ENCODE measurements at places on chromosomes 2 and 18.

GRCh38 chr2:169513926-169514325 is 4.4 kb downstream of the KLHL41 start:
- no peak for DNase-seq

DNA sequence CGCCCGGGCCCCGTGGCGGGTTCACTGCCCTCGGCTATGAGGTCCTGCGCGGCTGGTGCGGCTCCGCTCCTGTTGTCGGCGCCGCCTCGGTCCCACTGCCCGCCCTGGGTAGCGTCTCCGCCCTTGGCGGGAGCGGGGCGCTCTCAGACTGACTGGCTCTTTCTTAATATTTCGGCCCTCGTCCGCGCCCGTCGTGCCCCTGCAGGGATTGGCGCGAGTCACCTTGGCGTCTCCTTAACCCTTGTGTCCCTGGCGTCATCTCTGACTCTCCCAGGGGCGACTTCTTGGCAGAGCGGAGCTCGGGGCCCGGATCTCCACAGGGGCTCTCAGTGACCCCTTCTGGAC is 1.3 kb downstream of the PTMA start:
- DNase-seq = peak; percentile 61

DNA sequence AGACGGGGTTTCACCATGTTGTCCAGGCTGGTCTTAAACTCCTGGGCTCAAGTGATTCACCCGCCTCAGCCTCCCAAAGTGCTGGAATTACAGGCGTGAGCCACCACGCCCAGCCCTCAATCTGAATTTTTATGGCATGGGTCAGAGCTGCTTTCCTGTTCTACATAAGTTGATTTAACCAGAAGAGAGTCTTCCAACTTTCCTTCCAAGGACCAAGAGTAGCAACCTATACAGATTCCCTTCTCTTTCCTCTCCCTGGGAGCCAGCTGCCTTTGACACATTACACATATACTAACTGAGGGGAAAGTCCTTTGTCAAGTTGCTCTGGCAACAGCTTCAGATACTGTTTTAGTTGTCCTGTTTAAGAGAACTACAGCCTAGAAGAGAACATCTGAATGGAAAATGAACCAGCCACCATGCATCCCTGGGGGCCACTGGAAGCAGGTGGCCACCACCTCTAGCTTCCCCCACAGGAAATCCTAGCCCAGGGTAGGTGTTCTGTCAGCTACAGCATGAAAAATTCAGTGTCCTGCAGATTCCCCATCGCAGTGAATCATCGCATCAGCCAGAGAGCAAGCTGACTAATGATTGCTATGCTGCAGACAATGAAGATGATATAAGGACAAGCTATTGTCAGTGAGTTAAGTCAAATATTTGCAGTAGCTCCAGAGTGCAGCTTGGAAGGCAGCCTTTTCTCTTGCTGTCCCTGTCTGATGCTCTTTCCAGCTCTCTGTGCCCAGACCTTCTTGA is 62.9 kb downstream of the POMC start:
- DNase-seq = peak; percentile 26

- no peak for DNase-seq
Observed at GRCh38 chr2:34808426-34808825, 1209.3 kb upstream of the FAM98A start.

DNA sequence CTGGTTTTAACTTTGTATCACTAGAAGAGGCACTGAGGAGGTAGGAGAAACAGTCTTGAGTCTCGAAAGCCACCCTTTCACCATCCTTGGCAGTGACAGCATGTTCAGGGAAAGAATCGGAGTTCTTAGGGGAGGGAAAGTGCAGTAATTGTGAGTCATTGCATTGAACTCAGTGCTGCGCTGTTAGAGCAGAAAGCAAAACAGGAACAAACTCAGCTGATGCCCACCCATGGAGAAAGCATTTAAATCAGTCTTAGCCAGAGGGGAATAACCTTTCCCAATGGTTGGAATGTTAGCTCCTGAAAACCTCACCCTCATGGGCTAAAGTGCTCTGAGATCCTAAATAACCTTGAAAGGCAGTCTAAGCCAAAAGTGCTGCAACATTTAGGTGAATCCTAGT is 845.6 kb upstream of the CNTNAP5 start:
- no peak for DNase-seq

DNA sequence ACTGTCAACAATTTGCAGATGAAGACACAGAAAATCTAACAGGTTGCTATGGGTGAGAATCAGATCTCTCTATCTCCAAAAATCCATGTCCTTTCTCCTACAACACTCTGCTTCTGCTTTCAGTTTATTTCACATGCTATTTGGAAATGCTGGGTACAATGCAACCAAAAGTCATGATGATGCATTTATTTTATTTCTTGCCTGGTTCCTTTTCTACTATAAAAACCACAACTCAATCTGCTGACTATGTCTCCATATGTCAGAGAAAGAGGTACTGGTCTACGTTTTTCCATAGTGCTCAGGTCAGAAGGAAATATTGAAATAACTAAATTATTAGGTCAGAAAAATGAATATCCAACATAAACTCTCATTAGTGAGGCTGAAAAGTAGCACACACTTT is 20.5 kb downstream of the RAD51AP2 start:
- no peak for DNase-seq

DNA sequence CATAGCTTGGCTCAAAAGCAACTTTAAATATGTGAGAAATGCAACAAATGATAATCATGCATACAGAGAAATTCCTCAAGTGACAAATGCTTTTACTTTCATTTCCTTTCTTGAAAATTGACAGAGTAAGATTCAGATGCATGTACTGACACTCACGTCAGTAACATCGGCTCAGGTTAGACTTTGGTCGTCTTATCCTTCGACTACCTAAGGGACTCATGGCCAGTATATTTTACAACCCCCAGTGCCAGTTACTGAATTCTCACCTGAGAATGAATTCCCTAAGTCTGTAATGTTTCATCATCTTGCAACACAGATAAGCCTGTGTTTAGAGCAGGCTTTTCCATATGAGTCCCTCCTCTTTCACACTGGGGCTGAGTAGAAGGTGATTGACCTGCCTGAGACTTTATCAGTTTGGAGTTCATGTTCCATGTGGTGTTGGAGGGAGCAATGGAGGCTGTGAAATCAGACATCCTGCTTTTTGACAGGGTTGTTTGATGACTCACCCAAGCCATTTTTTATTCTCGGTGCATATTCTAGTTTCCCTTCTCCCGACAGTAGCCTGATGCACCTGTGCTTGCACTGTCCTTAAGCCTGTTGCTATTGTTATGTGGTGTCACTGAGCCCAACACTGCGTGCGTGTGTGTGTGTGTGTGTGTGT is 30.5 kb upstream of the ATP8B1 start:
- peak; percentile 75 for DNase-seq

DNA sequence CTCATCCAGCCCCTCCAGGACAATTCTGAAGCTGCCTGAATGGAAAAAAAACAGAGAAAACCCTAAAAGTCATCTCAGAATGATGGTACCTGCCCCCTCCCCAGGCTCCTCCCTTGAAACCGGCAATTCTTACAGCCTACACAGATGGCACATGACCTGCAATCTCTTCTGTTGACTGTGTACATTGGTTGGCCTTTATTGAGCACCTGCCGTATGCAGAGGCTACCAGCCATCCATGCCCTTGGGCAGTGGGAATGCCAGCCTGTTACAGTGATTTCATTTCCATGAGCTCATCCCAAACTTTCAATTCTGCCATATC is 57.1 kb downstream of the EMX1 start:
- no peak for DNase-seq

DNA sequence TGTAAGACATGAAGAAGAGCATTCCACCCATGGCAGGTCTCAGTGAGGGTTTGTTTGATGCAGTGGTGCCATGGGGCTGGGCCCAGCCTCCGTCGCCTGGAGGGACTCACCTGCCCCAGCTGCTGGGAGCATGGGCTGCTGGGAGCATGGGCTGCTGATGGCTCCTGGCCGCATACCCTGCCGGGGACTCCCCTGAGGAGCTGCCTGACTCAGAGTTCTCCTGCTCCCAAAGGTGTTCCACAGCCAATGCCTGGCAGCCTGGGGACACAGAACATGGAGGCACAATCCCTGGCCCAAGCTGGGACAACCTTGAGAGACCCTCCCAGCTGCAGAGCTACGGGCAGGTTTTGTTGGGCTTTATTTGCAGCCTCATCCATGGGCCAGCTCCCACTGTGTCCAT is 108.4 kb downstream of the COPS8 start:
- no peak for DNase-seq

DNA sequence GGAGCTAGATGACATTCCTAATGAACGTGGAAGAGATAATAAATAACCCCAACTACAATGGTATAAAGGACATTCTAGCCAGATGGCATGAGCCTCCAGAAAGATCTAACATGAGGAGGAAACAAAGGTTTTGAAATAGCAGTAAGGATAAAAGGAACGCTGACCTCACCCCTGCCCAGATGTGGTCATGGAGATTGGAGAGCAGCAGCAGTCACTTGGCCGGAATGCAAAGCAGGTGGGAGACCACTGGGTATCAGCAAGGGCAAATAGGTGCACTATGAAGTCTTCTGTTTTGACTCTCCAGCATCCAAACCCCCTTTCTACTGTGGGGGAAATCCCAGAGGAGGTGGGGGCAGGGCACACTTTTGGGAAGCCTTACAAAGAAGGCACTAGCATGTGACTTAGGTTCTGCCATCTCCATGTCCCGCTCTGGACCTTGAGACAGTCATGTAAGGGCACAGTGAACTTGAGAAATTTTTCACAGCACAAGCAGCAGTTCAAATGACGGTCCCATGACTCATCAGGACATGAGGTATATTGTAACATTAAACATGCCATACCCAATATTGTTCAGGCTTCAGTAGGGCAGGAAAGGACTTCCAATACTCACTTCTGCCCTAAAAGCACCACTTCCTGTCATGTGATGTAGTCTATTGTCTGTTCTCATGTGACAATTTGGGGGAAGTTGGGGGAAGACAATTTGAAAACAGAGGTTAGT is 55.2 kb downstream of the METTL4 start:
- peak; percentile 35 for DNase-seq

DNA sequence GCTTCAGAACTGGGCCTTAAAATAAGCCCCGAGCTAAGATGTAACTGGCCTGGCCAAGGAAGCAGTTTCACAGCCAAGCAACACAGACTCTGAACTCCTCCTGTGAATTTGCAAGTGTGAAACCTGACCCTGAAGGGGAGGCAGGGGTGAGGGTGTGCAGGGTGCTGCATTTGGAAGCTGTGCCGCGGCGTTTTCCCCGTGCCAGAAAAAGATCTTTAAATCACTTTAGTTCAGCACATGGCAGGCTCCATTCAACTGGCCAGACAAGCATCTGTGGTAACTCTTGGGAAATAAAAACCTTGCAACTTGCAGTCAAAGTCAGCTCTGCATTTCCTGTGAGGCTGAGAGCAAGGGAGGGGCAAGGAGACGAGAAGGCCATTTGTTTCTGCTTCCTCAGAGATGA is 209.3 kb upstream of the SOX11 start:
- peak; percentile 34 for DNase-seq

DNA sequence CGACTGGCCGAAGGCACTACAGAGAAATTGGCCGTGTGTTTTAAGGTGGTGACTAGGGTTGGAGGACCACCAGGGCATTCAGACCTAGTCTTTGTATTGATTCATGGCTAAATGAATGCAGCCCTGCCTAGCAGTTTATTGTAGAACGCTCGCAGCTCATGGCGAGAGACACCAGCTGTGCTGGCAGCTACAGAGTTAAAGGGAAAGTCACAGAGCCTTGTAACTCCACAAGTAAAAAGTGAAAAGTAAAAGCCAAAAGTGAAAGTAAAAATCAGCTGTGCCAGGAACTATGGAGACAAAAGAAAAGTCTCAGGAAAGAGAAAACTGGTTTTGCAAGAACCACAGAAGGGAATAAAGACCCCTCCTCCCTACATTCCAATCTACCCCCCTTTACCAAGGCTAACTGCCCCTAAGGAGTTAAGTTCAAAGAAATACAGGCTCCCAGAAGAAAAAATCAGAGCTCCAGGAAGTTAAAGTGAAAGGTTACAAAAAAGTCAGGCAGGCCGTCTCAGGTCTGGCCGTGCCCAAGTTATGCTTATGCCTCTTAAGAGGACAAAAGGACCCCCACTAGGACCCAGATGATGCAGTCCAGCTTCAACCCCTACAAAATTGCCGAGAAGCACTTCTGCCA is 46.4 kb upstream of the SELENOI start:
- peak; percentile 61 for DNase-seq

GRCh38 chr2:169105476-169105875 is 36.1 kb downstream of the DHRS9 start:
- no peak for DNase-seq
